ENCODE measurements at places on chromosomes 5 and 9.

GRCh38 chr5:53114988-53115387, 5.4 kb upstream of the MOCS2 start:
- H3K4me3 ChIP-seq = no peak overlapping the region
- H3K36me3 ChIP-seq = no peaks in the 10 kb centered on the region

GRCh38 chr5:74888117-74888516, 21.9 kb upstream of the FAM169A start:
- H3K4me3 ChIP-seq = no peak overlapping the region
- no peak for DNase-seq
- no peaks in the 10 kb centered on the region for H3K4me1 ChIP-seq

DNA sequence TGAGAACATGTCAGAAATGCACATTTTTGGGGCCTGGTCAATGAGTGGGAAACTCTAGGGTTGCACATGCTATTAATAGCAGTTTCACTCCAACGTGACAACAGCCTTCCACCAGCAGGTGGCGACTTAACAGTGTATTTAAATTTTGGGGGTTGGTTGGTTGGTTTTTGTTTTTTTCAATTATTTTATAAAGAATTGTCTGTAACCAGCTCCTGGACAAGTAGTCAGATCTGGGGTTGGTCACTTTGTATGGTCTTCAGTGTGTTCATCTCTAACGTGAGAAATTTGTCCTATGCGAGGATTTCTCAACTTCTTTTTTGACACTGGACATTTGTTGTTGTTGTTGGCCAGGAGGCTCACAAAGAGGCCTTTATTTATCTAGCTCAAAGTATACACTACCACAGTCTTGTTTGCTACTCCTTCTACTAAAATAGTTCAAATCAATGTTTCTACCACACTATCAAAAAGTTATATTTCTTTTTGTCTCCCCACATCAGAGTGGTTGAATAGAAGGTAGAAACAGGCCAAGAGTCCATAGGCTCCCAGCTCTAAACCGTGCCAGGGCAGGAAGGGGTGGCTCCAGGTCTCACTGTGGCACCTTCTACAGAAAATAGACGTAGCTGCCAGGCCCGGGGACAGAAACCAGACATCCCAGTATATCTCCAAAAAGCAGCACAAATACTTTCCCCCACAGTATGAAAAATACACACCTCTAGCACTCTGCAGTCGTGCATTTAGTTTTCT, 110.4 kb downstream of the TRPM6 start:
- H3K36me3 ChIP-seq = no peaks in the 10 kb centered on the region
- H3K4me1 ChIP-seq = no peaks in the 10 kb centered on the region
- H3K4me3 ChIP-seq = no peak overlapping the region
- DNase-seq = peak; percentile 28

DNA sequence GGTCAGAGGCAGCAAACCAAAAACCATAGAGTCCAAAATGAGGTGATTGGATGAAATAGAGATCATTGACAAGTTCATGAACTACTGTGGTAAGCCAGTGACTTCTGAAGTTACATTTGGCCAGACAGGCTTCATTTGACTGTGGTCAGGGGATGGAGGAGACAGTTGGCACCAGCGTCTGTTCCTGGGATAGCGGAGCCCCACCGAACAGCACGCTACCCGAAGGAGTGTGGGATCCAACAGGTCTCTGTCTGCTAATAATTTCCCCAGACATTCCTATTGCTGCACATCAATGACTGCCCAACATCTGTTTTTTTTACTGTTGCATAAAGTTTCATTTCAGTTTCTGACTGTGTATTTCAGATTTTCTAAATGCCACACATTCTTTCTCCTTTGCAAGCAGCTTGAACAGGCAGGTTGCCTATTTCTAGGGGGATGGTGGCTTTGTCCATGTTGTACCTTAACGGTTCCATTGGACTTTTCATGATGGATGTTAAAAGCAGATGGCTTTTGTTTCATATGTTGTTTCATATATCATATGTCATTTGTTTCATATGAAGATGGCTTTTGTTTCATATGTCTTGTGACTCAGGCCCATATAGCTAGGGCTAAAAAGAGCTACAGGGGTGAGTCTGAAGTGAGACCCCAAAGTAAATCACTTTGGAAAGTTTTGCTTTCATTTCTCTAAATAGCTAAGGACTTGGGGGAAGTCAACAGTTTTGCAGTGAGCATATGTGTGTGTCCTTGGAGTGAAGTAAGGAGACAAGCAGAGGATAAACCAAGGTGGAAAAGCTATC, 180.8 kb downstream of the GOLPH3 start:
- no peaks in the 10 kb centered on the region for H3K27me3 ChIP-seq
- no peaks in the 10 kb centered on the region for H3K36me3 ChIP-seq
- H3K4me3 ChIP-seq = no peak overlapping the region
- no peak overlapping the region for H3K27ac ChIP-seq
- no peaks in the 10 kb centered on the region for H3K4me1 ChIP-seq

DNA sequence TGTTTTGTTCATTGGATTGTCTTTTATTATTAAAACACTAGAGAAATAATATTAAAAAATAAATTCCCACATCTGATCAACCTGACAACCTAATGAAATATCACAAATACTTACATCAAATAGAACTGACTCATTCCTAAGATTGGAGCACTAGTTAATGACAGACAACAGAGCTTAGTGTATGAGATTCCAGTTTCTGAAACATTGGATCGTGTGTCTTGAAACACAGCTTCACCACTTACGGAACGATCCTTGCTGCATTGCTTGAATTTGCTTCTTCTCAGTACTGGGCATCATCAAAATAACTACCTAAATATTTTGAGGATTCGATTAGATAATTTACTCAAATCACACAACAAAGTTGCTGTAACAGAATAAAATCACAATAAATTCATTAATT, 667.2 kb upstream of the CDH18 start:
- no peak overlapping the region for H3K27ac ChIP-seq
- DNase-seq = no peak
- H3K27me3 ChIP-seq = no peaks in the 10 kb centered on the region
- no peaks in the 10 kb centered on the region for H3K36me3 ChIP-seq
- no peaks in the 10 kb centered on the region for H3K4me1 ChIP-seq

DNA sequence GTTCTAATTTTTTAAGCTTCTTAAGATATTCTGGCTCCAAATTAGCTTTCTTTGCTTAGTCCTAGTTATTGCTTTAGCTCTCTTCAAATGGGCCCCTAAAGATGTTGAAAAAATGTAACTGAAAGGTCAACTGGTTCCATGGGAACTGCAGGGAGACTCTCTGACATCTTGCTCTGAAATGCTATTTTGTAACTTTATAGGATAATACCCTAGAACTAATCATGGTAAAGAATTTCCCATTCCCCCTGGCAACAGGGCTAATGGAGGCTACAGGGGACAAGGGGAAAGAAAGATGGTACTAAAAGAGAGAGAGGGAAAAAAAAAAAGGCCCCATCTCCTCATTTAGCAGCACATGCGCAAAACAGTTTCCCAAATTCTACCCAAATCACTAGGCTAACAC, 39.4 kb downstream of the SIL1 start:
- no peaks in the 10 kb centered on the region for H3K4me1 ChIP-seq
- no peaks in the 10 kb centered on the region for H3K36me3 ChIP-seq
- no peak overlapping the region for H3K27ac ChIP-seq
- no peak overlapping the region for H3K4me3 ChIP-seq
- DNase-seq = no peak

- H3K4me3 ChIP-seq = no peak overlapping the region
- H3K4me1 ChIP-seq = no peaks in the 10 kb centered on the region
- no peak for DNase-seq
- H3K27me3 ChIP-seq = no peaks in the 10 kb centered on the region
- H3K27ac ChIP-seq = no peak overlapping the region
These were observed 28.3 kb downstream of the CAMK2A start for GRCh38 chr5:150261231-150261630.

DNA sequence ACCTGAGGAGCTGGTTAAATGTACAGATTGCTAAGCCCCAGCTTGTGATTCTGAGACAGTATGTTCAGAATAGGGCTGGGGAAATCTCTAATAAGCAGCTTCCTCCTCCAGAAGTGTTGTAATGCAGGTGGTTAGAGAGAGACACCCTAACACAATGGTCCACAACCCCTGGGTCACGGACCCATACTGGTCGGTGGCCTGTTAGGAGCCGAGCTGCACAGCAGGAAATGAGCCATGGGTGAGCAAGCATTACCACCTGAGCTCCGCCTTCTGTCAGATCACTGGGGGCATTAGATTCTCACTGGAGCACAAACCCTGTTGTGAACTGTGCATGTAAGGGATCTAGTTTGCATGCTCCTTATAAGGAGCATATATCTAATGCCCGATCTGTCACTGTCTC, 61.8 kb downstream of the SLC36A1 start:
- no peaks in the 10 kb centered on the region for H3K36me3 ChIP-seq
- no peak overlapping the region for H3K4me3 ChIP-seq
- DNase-seq = no peak
- H3K27me3 ChIP-seq = no peaks in the 10 kb centered on the region

- H3K36me3 ChIP-seq = no peaks in the 10 kb centered on the region
- H3K4me3 ChIP-seq = no peak overlapping the region
- H3K27me3 ChIP-seq = no peaks in the 10 kb centered on the region
- no peak overlapping the region for H3K27ac ChIP-seq
These were observed 71.2 kb upstream of the PARP8 start for GRCh38 chr5:50595199-50595598.

DNA sequence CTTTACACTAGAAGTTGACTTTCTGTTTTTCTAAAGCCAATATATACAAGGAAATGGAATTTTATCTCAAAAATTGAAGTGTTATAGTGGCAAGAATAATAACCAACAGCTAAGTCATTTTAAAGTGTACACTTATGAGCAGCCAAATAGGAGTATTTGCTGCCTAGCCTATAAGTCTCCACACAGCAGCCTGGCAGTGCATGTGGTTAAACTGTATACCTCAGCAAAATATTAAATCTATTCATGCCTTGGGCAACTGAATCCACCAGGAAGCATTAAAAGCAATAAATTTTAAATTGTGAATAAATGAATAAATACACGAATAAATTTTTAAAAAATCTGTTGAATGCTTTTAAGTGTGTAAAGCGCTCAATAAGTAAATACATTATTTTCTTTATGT, 432.4 kb upstream of the RORB start:
- H3K4me3 ChIP-seq = no peak overlapping the region
- H3K36me3 ChIP-seq = no peaks in the 10 kb centered on the region
- H3K4me1 ChIP-seq = no peaks in the 10 kb centered on the region

DNA sequence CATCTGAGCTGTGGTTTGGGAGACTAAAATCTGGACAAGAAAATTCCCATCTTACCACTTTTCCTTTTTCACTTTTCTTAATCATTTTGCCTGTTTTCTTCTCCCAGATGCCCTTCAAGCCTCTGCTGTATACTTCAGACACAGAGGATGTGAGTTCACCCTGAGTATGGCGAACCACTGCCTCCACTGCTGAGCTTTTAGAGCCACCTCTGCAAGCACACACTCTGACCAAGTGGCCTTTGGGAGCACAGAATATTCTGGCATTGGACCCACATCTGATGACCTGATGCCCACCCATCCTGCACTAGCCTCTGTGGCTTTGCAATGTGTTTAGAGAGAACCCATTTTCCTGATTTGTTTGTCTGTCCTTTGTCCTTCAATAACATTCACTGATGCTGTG, 32.5 kb downstream of the TERT start:
- H3K4me3 ChIP-seq = no peak overlapping the region
- H3K4me1 ChIP-seq = no peaks in the 10 kb centered on the region
- DNase-seq = no peak
- H3K27me3 ChIP-seq = no peaks in the 10 kb centered on the region

DNA sequence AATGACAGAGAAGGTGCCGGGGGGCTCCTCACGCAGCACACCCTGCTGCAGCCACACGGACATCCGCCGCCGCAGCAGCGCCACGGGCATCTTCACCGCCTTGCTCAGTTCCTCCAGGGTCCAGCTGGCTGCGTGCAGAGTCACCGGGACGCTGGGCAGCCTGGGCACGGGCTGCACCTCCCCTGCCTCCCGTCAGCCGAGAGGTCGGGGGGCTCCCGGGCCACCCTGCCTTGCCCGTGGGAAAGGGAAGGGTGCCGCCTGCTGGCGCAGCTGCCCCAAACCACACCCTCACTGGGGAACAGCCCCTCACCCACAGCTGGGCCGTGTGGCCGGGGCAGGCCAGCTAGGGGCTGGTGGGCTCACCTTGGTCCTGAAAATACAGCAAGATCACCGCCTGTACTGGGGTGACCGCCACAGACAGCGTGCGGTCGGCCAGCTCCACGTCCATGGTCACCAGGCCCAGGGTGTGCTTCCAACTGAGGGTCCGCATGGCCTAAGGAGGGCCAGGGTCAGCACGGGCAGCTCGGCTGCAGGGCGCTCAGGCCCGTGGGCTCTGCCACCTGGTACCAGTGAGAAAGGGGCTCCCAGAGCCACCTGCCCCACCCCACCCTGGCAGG, 3.6 kb upstream of the TMEM210 start:
- no peak overlapping the region for H3K4me3 ChIP-seq
- H3K27ac ChIP-seq = no peak overlapping the region
- DNase-seq = no peak
- peaks cover 13% of the 10 kb centered on the region for H3K27me3 ChIP-seq
- H3K36me3 ChIP-seq = peaks cover 22% of the 10 kb centered on the region

GRCh38 chr5:139752506-139753473, 42.8 kb upstream of the PSD2 start:
- H3K4me1 ChIP-seq = peaks cover 17% of the 10 kb centered on the region
- no peaks in the 10 kb centered on the region for H3K36me3 ChIP-seq
- no peak overlapping the region for H3K4me3 ChIP-seq
- DNase-seq = no peak

GRCh38 chr5:151174612-151175101, 17.1 kb upstream of the ANXA6 start:
- peaks cover 4% of the 10 kb centered on the region for H3K4me1 ChIP-seq
- H3K27ac ChIP-seq = no peak overlapping the region
- H3K27me3 ChIP-seq = no peaks in the 10 kb centered on the region
- no peak for DNase-seq
- H3K4me3 ChIP-seq = no peak overlapping the region

DNA sequence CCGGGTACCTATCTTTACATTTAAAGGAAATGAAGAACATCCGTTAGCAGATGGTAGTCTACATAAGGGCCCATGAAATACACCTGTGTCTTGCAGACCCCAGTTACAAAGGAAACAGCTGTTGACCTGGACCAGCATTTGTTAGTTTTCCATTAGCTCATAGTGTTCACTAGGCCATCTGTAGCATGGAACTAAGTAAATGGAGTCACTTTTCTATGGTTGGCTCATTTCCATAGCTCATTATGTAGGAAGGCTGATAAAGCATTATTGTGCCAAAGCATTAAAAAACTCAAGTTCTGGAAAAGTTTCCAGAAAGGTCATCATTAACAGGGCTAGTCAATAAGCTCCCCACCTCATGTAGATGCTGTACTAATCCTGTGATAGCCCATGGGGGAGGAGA, 62.1 kb downstream of the PCSK1 start:
- no peaks in the 10 kb centered on the region for H3K4me1 ChIP-seq
- no peaks in the 10 kb centered on the region for H3K27me3 ChIP-seq
- DNase-seq = no peak

Data from effector memory CD4-positive, alpha-beta T cell (primary cell).